SJSA1 (cell line): ENCODE measurements at places on chromosomes 2 and 18. TPM values are rescaled to one million over a fixed set of nuclear protein-coding genes. Genes with fewer than 3 reads are reported as not detected.

Gene DSG2
- total RNA-seq: 48.2 and 65.5 TPM in 2 replicates

Gene HOXD11
- not detected in 2 replicates for total RNA-seq

DNA sequence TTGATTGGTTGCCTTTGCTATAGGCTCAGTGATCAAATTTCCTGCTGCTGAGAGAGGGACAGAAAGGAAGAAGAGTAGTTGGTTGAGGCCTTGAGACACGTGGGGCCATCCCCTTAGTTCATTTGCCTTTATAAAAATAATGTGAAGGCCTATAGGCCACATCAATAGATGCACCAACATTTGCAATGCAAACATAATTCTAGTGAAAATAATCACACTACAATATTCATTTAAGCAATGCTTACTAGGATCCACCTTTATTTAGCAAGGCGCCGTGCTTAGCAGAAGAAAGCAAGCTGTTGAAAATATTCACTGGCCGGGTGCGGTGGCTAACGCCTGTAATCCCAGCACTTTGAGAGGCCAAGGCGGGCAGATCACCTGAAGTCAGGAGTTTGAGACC lies 105.3 kb upstream of the CXCR4 start:
- no peaks in the 10 kb centered on the region for H3K36me3 ChIP-seq
- no peak for DNase-seq
- H3K4me1 ChIP-seq: peaks cover 14% of the 10 kb centered on the region
- no peak overlapping the region for H3K4me3 ChIP-seq
- no peak overlapping the region for H3K27ac ChIP-seq

GRCh38 chr2:58186501-58186900 lies 54.6 kb downstream of the FANCL start:
- no peak overlapping the region for H3K27ac ChIP-seq
- no peaks in the 10 kb centered on the region for H3K4me1 ChIP-seq
- no peaks in the 10 kb centered on the region for H3K27me3 ChIP-seq
- DNase-seq: no peak
- 0 out of 2 replicates have a peak, but pooled peaks cover 5% of the 10 kb centered on the region for H3K36me3 ChIP-seq

DNA sequence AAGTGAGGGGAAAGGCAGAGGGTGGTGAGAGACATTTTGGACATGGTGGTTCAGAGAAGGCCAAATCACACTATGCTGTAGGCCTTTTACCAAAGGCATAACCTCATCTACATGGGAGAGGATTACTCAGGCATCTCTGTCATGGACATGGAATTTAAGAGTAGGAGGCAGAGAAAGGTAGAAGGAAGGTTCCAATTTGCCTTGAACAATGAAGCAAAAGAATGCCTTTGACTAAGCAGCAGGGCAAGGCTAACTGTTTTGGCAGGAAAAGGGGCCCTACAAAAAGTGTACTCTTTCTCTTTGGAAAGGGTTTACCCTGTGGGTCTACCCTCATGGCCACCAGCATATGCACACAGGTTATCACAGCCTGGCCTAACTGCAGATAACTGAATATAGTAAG lies 45.6 kb upstream of the RNU4ATAC start:
- peaks cover 77% of the 10 kb centered on the region for H3K4me1 ChIP-seq
- no peak for DNase-seq

GRCh38 chr18:73646772-73647171 lies 500.9 kb downstream of the FBXO15 start:
- no peak for DNase-seq
- H3K36me3 ChIP-seq: no peaks in the 10 kb centered on the region
- no peaks in the 10 kb centered on the region for H3K27me3 ChIP-seq
- H3K4me1 ChIP-seq: peaks cover 24% of the 10 kb centered on the region

GRCh38 chr2:109184368-109184767 lies 55.4 kb downstream of the SH3RF3 start:
- H3K4me1 ChIP-seq: peaks cover 14% of the 10 kb centered on the region
- H3K27me3 ChIP-seq: no peaks in the 10 kb centered on the region
- no peak for DNase-seq
- H3K36me3 ChIP-seq: no peaks in the 10 kb centered on the region

Gene MYO7B
- total RNA-seq: 1.2 and 1.8 TPM in 2 replicates

DNA sequence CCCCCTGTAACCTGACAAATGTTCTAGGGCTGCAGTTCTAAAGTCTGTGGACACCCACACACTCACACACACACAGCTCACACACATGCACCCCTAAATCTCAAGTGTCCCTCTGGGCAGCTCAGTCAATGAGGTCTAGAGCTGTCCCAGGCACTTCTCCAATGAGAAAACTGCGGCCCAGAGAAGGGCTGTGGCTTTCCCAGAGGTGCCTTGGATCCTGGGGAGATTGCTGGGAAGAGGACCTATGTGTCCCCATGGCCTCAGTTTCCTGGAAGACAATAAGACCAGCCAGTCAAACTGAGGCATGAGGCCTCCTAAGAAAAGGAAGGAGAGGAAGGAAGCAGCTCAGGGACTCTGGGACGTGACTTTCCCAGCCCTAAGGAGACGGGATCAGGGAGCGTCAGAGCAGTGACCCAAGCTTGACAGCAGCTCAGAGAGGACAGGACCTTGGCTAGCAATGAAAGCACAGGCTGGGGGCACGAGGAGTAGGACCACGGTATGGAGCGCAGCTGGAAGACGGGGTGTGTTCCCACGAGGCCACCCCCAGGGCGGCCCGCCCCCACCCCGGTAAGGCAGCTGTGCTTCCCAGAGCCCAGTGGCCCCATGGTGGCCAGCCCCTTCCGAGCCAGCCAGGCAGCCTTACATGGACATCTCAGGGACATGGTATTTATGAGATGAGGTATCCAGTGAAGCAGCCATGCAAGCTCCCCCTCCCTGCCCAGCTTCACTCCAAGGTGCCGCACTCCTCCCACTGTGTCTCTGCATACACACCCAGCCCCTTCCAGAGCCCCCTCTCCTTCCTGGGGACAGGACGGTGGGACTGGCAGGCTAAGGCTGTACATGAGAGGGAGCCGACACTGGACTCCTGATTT lies 46.0 kb downstream of the TNS1 start:
- no peaks in the 10 kb centered on the region for H3K27me3 ChIP-seq
- H3K4me3 ChIP-seq: no peak overlapping the region
- no peak overlapping the region for H3K27ac ChIP-seq
- H3K36me3 ChIP-seq: no peaks in the 10 kb centered on the region

Gene SERPINB5
- not detected in 2 replicates for total RNA-seq
